Germinal center (tissue), 1 donor: ENCODE measurements at places on chromosomes 13 and 19.

DNA sequence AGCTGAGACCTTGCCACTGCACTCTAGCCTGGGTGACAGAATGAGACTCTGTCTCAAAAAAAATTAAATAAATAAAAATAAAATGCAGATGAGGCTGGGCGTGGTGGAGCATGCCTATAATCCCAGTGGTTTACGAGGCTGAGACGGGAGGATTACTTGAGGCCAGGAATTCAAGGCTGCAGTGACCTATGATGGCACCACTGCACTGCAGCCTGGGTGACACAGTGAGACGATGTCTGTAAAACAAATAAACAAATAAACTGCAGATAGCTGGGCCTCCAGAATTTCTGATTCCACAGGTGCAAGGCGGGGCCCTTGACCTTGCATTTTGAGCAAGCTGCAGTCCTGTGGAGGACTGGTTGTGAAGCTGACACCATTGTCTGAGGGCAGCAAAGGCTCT is 3.1 kb upstream of the MAG start:
- no peak for DNase-seq

DNA sequence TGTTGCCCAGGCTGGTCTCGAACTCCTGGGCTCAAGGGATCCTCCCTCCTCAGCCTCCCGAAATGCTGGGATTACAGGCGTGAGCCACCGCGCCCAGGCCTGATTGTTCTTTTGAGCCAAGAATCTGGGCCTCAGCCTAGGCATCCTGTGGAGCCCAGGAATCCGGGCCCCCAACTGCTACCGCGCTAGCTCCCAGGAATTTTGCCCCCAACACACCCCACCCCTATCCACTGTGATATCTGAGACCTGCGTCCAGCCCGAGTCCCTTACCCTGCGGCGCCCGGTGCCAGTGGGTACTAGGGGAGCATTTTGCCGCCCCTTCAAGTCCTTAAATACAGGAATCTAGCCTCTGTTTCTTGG is 838 bp upstream of the MYADM start:
- DNase-seq: no peak

DNA sequence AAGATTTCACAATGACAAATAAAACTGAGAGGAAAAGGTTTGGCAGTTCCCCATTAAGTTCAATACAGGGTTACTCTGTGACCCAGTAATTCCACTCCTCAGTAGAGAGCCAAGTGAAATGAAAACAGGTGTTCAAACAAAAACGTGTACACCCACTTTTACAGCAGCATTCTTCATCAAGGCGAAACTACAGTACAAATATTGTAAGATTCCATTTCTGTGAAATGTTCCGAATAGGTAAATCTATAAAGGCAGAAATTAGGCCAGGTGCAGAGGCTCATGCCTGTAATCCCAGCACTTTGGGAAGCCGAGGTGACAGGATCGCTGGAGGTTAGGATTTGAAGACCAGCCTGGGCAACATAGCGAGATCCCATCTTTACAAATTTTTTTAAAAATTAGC is 8.9 kb upstream of the GDF15 start:
- DNase-seq: no peak

- peak; percentile 95 for DNase-seq
These were observed 8.6 kb downstream of the LTBP4 start for GRCh38 chr19:40609561-40610395.

DNA sequence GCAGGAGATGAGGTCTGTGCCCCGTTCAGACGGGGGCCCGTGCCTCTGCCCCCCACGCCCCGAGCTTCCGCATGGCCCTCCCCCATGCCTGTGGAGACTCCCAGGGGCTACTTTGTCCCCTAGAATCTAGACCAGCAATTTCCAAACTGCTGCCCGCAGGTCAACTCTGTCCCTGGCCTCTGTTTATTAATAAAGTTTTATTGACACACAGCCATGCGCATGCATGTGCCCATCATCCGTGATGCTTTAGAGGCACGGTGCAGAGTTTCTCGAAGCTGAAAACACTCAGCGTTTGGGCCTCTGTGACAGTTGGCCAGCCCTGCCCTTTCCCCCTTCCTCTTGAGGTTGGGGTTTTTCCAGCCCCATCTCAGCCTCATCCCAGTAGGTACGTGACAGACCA is 140.0 kb downstream of the KDM4B start:
- DNase-seq: no peak

DNA sequence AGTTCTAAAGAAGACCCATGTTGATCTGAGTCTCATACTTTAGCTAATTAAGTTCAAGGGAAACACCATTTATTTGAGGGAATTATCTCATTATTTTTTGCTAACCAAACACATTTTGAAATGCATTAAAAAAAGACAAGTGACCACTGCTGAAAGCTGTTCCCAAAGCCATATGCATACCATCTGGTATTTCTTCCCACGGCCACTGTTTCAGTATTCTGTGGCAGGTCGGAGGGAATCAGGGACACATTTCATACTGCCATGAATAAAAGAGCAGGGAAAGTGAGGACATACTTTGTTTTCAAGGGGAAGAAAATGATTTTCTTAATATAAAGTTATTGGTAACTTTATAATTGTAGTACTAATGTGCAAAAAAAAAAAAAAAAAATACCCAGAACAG is 401.2 kb downstream of the HS6ST3 start:
- DNase-seq: no peak

DNA sequence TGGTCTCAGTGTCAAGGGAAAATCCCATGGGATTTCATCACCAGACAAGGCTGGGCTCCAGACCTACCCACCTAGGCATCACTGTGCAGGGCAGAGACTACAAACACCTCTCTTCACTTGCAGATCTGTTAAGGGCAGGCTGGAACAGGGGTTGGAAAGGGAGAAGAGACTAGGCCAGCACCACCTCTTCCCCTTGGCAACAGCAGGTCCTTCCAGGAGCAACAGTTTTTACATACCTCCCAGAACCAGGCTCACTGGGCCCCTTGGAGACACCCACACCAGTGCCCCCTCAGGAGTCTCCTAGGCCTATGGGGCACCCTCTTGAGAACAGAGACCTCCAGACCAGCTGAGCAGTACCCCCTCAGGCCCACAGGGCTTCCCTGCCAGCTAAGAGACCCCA is 2.5 kb upstream of the UBE2M start:
- DNase-seq: no peak

DNA sequence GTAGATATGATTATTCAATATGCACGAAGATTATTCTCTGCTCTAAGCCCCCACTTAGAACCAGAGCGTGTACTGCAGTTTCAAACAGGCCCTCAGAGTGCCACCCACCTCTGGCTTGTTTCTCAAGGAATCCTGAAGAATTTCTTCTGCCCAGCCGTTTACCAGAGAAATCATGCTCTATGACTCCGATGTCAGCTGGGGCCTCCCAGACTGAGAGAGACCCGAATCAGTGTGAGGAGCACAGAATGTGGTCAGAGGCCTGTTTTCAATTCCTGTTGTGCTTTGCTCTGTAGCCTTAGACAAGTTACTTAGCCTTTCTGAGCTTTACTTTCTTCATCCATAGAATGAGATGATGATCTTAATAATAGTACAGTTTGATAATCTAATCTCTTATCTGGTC is 5.5 kb downstream of the PNMA8C start:
- DNase-seq: no peak

- DNase-seq: no peak
These were observed 3.5 kb upstream of the ZNF358 start for GRCh38 chr19:7512400-7512851.

GRCh38 chr19:41225238-41226052 is 6.4 kb downstream of the AXL start:
- no peak for DNase-seq

GRCh38 chr19:1428738-1429391 is 9.3 kb upstream of the RPS15 start:
- no peak for DNase-seq

- no peak for DNase-seq
These were observed 23.4 kb downstream of the ZNF507 start for GRCh38 chr19:32368787-32369186.

DNA sequence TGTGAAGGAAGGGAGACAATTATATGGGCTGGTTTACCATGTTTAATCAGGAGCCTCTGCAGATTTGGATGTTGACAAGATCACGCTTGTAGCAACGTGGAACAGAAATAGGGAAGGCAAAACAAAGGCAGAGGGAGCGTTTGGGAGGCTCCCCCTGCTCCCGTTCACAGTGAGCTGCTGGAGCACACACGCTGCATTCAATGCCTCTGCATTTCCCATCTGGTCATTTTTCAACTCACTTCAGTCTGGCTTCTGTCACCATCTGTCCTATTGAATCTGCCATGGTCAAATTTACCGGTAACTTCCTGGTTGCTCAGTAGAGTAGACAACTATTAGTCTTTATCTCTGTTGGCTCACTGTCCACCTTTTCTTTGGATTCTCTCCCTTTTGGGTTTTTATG is 91.0 kb downstream of the NHLRC3 start:
- no peak for DNase-seq

DNA sequence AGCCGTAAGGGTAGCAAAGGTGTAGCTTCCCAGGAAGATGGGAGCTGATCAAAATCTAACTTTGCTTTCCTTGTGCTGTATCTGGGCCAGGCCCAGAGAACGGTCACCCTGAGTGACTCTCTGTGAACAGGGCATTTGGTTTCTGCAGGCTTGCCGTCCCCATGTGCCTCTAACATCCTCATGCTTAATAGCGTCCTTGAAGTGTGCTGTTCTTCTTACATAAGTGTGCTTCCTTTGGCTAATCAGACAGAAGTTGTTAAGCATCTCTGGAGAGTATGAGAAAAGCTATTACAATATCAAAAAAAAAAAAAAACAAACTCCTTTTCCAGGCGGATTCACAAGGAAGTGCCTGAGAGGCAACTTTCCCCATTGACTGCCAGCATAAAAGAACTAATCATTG is 503.7 kb downstream of the DIAPH3 start:
- no peak for DNase-seq

DNA sequence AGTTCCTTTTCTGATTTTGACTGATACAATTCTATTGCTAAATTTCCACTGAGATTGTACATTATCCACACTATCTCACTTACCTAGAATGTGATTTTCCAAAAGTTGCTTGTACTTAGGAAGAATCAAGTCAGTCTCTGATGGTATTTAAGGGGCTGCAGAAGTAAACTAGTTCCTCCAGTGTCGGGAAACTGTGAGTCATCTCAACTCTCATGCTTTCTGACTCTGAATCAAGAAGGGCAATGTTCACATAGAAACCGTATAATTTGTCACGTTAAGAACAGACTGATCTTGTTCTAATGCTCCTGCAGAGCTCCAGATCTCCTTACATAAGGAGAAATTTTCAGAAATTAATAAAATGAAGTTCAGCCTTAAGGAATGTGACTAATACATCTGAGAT is 369.3 kb downstream of the KLF5 start:
- no peak for DNase-seq

- DNase-seq: no peak
These were observed 29.1 kb downstream of the CEBPG start for GRCh38 chr19:33402421-33403220.

GRCh38 chr13:105327581-105328126 is 1207.8 kb downstream of the EFNB2 start:
- no peak for DNase-seq

- peak; percentile 75 for DNase-seq
These were observed 13.6 kb upstream of the C5AR1 start for GRCh38 chr19:47296036-47296435.

DNA sequence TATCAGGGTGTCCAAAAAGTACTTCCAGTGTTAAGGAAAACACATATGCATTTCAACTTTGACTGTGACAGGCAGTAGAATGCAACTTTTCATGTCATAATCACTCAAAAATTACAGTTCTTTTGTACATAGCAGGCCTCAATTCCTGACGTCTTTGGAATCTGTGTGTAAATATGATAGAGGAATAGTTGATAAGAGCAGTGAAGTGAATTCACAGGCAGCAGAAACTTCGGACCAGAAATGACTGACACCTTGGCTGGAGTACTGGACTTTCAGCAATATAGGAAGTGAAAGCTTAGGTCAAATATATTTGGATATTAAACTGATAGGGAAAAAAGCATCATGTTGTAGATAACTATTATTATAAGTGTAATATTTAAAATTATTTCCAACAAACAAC is 1741.2 kb upstream of the PCDH20 start:
- DNase-seq: no peak

- peak; percentile 87 for DNase-seq
These were observed 16.7 kb downstream of the TSKS start for GRCh38 chr19:49746206-49746958.

- DNase-seq: peak; percentile 63
These were observed 26.5 kb upstream of the LSM14A start for GRCh38 chr19:34145741-34146202.

- no peak for DNase-seq
These were observed 3.8 kb downstream of the UBL3 start for GRCh38 chr13:29846475-29847256.

GRCh38 chr19:4800591-4801081 is 9.1 kb downstream of the FEM1A start:
- no peak for DNase-seq

- peak; percentile 86 for DNase-seq
These were observed at the start of gene KLF2 for GRCh38 chr19:16324384-16325160. TSS of gene KLF2 (plus strand) at chr19:16324826. CDS start at chr19:16324924, 98 bp downstream.

DNA sequence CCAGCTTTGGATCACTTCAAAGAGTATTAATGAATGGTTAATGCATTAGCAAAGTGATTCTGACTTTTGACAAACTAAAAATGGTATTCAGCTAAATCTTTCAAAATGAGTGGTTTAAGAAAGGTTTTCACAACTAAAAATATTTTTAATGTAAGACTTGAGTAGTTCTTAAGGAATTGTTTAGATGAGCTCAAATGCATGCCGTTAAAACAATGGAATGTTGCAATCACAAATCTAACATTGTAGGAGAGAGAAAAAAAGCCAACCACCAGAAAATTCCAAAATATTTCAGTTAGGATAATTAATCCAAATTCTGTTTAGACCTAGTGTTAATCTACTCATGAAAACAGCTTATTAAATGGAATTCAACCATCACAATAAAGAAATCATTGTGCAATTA is 1044.8 kb upstream of the SLC10A2 start:
- DNase-seq: no peak

- DNase-seq: no peak
These were observed 1.6 kb upstream of the ADAMTS10 start for GRCh38 chr19:8611877-8612806.

- no peak for DNase-seq
These were observed 139.2 kb downstream of the ZIC5 start for GRCh38 chr13:99832347-99832746.

- DNase-seq: no peak
These were observed 512 bp upstream of the REX1BD start for GRCh38 chr19:18587962-18588610.

DNA sequence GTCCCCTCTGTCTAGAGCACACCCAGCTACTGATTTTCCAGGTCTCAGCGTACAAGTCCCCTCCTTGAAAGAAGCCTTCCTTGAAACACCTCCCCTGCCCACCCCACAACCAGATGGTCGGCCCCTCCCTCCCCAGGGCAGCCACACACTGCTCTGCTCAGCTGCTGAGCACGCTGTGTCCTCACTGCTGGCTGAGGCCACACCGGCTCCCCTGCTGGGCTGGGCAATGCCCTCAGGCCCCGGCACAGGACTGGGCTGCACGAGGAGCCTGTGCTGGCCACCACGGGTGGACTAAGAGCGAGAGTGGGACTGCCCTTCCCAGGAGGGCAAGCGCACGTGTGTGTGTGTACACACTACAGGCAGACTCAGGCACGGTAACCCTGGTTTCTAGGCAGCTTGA is 11.8 kb upstream of the RSPH6A start:
- DNase-seq: no peak

GRCh38 chr19:43763473-43763939 is 8.7 kb upstream of the SMG9 start:
- DNase-seq: no peak

- no peak for DNase-seq
These were observed 11.0 kb upstream of the CASP14 start for GRCh38 chr19:15038294-15038693.

GRCh38 chr13:114146629-114147028 is 14.2 kb upstream of the RASA3 start:
- DNase-seq: no peak
